Activated naive CD8-positive, alpha-beta T cell treated with anti-CD3 and anti-CD28 coated beads, Interleukin-2, amount 10 ng/mL, durations not matched to agents 7 days and 5 days (primary cell): ENCODE measurements at places on chromosomes 6 and 20. TPM values are rescaled to one million over a fixed set of nuclear protein-coding genes. Genes with fewer than 3 reads are reported as not detected.
A peak's percentile ranks its signal among the peaks of the same experiment; 100 is the strongest.

DNA sequence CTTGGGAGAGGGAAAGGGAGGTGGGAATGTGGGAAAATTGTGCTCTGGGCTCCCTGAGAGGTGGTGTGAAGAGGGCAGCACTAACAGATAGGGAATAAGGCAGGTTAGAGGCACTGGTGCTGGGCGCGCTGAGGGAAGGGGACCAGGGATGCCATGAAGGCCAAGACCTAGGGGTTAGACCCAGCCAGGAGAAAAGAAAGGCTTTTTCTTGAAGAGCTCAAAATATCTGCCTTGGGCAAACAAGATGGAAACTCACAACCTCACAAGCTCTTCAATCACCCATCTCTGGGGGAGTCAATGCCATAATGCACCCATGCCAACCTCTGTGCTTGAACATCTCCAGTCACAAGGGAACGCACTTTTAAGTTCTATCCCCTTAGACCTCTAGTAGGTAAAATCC lies 363.6 kb upstream of the CHD6 start:
- H3K4me3 ChIP-seq = no peak overlapping the region
- no peak overlapping the region for H3K27ac ChIP-seq
- no peaks in the 10 kb centered on the region for H3K36me3 ChIP-seq
- no peak for DNase-seq
- H3K27me3 ChIP-seq = no peaks in the 10 kb centered on the region

GRCh38 chr6:7101290-7101689 lies 6.5 kb upstream of the RREB1 start:
- peak overlapping the region; percentile 9 for H3K27ac ChIP-seq
- no peaks in the 10 kb centered on the region for H3K36me3 ChIP-seq
- no peak overlapping the region for H3K4me3 ChIP-seq

GRCh38 chr6:147268254-147268653 lies 64.0 kb downstream of the STXBP5 start:
- no peak overlapping the region for H3K4me3 ChIP-seq
- H3K4me1 ChIP-seq = no peaks in the 10 kb centered on the region
- no peak overlapping the region for H3K27ac ChIP-seq
- no peak for DNase-seq
- peaks cover 40% of the 10 kb centered on the region for H3K36me3 ChIP-seq

The RAB44 gene
- not detected for total RNA-seq

- no peaks in the 10 kb centered on the region for H3K4me1 ChIP-seq
- H3K4me3 ChIP-seq = no peak overlapping the region
- peaks cover 2% of the 10 kb centered on the region for H3K27me3 ChIP-seq
- no peak for DNase-seq
These were observed 2.4 kb downstream of the BTBD3 start for GRCh38 chr20:11920083-11920482.

- no peaks in the 10 kb centered on the region for H3K4me1 ChIP-seq
- no peak overlapping the region for H3K4me3 ChIP-seq
- H3K36me3 ChIP-seq = no peaks in the 10 kb centered on the region
- H3K27ac ChIP-seq = no peak overlapping the region
- no peak for DNase-seq
- H3K27me3 ChIP-seq = peaks cover 13% of the 10 kb centered on the region
These were observed 150.6 kb upstream of the SPACA1 start for GRCh38 chr6:87897013-87897412.

The BANF2 gene
- total RNA-seq = not detected

The SLC4A11 gene
- total RNA-seq = 2.4 TPM

The MBOAT1 gene
- total RNA-seq = 14.1 TPM

DNA sequence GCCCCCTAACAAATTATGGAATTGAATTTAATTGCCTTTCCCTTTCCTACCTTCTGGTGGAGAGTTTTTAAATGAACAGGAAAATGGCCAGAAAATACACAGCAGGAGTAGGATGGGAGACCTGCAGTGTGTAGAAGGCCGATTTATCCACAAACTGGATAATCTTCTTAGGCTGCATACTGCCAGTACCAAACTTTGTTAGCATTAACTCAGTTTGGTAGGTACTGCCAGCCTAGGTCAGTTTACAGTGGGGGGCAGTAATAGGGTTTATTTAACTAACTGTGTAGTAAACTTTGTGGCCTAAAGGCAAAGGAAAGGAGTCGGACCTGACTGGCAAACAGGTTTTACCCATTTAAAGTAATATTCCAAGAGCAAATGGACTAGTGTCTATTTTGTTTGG lies 4.6 kb downstream of the NCOA3 start:
- H3K4me1 ChIP-seq = peaks cover 59% of the 10 kb centered on the region
- no peaks in the 10 kb centered on the region for H3K27me3 ChIP-seq
- H3K27ac ChIP-seq = peak overlapping the region; percentile 10
- H3K36me3 ChIP-seq = peaks cover 18% of the 10 kb centered on the region

The TMEM30A gene
- 61.6 TPM for total RNA-seq

The RAB32 gene
- total RNA-seq = not detected

DNA sequence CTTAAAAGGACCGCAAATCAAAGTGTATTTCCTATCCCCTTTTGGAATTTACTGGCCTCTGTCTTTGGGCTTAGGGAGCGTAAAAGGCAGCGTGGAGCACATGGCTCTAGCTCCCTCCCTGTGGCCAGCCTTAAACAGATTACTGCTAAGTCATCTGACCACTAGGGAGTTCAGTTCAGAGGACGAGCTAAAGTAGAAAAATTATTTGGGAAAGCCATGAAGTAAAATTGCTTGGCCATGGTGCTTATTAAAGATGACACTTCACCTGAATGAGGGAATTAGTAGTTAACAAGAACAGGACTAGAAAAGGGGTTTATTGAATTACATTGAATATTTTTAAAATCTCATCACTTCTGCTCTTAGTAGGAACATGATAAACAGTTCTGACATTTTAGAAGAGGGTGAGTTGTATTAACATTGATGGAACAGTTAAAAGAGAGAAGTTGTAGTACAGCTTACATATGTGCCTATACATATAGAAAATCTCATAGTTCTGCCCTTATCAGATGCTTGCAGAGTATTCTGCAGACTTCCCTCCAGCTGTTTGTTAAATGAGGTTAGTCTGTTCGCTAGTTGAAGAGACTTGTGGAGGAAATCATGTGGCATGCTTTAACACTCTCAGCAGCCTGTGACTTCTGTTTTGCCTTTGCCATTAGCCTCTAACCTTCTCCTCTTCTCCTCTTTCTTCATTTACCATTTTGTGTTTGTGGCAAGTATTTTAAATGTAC lies 31.2 kb upstream of the MAPK13 start:
- H3K27me3 ChIP-seq = no peaks in the 10 kb centered on the region
- H3K27ac ChIP-seq = peak overlapping the region; percentile 31
- DNase-seq = no peak
- peak overlapping the region; percentile 28 for H3K4me3 ChIP-seq
- peaks cover 21% of the 10 kb centered on the region for H3K36me3 ChIP-seq

DNA sequence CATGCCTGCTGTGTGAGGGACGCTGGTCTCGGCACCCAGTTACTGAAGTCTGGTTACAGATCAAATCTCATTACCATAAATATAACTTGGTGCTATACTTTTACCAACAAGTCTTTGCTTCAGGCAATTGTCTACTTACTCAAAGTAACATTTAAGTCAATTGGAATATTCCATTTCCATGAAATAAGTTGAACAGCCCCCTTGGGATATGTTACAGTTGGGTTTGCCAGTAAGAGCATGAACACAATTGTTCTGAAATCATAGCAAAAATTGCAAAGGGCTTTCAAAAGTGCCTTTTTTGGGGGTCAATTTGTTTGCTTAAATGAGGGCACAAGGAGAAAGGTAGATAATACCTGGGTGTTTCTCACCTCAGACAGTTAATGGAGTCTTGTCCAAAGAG lies 170.9 kb upstream of the EXOC2 start:
- H3K36me3 ChIP-seq = no peaks in the 10 kb centered on the region
- H3K27ac ChIP-seq = no peak overlapping the region
- no peaks in the 10 kb centered on the region for H3K4me1 ChIP-seq
- DNase-seq = no peak
